GM23248 (cell line): ENCODE measurements at places on chromosomes 5 and 9.

DNA sequence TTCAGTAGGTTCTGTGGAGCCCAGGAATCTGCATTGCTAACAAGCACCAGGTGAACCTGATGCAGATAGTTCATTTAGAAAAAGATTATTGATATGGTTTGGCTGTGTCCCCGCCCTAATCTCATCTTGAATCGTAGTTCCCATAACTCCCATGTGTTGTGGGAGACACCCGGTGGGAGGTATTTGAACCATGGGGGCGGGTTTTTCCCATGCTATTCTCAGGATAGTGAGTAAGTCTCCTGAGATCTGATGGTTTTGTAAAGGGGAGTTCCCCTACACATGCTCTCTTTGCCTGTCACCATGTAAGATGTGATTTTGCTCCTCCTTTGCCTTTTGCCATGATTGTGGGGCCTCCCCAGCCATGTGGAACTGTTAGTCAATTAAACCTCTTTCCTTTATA lies 212.0 kb downstream of the RAB3C start:
- DNase-seq: no peak

- DNase-seq: no peak
These were observed 548 bp downstream of the CDC14B start for GRCh38 chr9:96619124-96619465.

DNA sequence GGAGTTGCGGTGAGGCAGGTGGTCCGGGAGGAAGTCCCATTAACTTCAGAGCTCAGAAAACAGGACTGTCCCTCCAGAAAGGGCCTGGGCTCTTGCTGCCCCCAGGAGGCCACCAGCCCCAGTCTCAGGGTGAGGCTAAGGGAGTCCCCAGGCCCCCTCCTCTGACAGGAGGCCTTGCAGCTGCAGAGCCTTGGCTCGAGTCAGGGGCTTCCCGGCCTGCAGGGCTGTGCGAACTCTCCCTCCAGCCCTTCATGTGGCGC lies 3.2 kb upstream of the STPG3 start:
- no peak for DNase-seq

- no peak for DNase-seq
These were observed 49.4 kb downstream of the POU5F2 start for GRCh38 chr5:93691997-93692396.

GRCh38 chr5:4625206-4625896 lies 514.8 kb upstream of the ADAMTS16 start:
- DNase-seq: no peak

DNA sequence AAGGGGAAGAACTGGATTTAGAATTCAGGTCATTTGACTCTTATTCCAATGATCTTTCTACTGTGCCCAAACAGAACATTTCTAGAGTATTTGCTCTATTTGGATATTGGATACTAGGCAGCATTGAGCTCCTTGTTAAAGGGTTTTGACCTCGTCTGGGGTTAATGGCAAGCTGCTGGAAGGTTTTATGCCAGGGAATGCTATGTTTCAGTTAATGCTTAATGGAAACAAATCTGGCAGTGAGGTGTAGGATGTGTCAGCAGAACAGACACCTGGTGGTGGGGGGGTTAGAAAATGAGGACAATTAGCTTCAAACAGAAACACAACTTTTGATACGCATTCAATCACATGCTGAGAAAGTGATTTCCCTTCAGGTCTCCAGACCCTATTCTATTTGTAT lies 51.5 kb downstream of the AGXT2 start:
- no peak for DNase-seq

DNA sequence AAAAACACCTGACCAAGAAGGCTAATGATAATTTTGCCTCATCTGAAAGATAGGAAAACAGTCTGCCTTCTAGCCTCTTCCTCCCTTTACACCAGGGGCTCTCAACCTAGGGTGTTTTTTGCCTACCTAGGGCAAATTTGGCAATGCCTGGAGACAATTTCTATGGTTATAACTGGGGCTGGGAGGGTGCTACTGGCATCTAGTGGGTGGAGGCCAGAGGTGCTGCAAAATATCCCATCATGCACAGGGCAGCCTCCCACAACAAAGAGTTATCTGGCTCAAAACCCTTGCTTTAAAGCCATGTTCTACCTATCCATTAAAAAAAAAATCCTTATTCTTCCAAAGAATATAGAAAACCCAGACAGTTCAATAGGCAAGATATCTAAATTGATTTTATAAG lies 45.0 kb upstream of the NR3C1 start:
- no peak for DNase-seq

- DNase-seq: peak; percentile 85
These were observed 802 bp downstream of the CCDC107 start for GRCh38 chr9:35658968-35659220.

- DNase-seq: peak; percentile 32
These were observed 4.8 kb downstream of the RECK start for GRCh38 chr9:36041506-36041905.

DNA sequence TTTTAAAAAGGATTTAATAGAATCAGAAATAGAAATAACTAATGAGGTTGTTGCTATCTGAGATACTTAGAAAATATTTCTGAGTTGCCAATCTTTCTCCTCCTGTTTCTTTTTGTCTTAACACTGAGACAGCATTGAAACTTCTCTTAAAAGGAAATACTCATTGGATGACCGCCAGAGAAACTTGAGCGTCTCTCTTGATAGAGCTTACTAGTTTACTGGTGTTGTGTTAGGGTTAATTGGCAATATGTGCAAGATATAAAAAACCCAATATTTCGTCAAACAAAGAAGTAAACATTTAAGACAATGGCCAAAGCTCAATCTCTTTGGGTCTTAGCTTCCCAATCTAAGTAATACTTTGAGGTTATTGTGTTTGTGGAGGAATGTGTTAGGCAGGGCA lies 176.4 kb upstream of the CHD1 start:
- DNase-seq: peak; percentile 8

DNA sequence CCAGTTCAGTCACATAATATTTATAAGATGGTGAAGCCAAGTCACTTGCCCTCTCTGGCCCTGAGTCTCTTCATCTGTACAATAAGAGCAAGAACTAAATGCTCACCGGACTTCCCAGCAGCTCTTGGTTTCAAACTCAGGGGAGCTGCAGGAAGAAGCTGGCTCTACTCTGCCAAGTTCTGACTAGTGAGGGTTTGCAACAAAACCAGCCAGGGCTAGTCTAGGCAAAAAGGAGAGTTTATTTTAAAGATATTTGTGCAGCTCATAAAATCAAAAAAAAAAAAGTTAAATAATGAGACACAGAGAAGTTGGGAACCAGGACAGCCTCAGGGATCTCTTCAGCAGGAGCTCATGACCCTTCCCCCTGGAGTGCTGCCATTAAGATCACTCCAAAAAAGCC lies 107.3 kb downstream of the DOCK2 start:
- peak; percentile 40 for DNase-seq

DNA sequence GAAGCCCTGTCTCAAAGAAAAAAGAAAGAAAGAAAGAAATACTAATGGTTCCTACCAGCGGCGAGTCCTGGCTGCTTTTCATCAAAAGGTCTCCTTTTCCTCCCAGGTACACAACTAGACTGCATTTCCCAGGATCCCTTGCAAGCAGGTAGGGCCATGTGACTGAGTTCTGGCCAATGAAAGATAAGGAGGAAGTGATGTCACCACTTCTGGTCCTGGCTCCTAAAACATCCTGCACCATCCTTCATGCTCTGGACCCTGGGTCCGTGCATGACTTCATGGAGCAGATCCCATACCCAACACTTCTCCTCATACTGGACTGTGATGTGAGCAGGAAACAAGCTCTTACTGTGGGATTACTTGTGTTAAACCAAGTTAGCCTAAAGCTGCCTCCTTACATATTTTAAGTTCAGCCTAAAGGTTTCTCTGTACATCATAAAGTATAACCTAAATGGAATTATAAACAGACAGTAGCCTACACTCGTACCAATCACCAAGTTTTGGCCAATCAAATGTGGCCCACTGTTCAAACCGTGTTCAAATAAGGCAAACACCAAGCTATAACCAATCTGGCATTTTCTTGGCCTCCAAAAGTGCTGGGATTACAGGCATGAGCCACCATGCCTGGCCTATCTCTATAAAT lies 30.2 kb upstream of the FUBP3 start:
- no peak for DNase-seq

GRCh38 chr9:94971378-94972131 lies 245.1 kb downstream of the AOPEP start:
- no peak for DNase-seq

DNA sequence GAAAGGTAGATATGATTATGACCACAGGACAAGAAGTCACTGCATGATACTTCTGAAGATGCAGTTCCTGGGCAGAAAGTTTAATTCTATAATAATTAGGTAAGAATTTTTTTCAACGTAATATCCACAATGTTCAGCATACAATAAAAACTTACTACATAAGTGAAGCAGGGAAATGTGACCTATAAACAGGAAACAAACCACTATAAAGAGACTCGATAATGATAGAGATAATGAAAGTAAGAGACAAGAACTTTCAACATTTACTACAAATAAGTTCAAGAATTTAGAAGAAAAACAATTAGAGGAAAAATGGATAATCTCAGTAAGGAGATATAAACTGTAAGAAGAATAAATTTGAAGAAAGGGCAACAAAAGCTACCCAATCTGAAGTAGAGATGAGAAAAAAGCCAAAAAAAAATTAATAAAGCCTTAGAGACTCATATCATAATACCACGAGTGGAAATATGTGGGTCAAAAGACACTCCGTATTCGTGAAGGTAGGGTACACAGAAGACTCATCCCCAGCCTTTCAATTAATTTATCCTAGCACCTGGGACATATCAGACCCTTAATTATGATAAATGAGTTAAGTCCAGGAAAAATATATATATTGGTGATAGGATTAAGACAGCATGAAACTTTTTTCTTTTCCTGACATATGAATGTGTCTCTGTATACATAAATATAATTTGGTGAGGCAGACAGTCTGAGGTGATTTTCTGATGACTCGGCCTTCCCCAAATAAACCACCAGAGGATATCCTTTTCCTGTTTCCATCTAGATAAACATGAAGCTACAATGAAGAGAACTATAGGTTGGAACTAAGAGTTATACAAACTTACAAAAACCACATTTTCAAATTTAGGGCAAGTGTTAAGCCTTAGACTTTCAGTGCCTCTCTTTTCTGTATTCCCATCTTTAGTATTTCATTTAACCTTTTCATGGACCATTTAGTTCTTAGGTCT lies 120.4 kb downstream of the RAPGEF6 start:
- peak; percentile 32 for DNase-seq

DNA sequence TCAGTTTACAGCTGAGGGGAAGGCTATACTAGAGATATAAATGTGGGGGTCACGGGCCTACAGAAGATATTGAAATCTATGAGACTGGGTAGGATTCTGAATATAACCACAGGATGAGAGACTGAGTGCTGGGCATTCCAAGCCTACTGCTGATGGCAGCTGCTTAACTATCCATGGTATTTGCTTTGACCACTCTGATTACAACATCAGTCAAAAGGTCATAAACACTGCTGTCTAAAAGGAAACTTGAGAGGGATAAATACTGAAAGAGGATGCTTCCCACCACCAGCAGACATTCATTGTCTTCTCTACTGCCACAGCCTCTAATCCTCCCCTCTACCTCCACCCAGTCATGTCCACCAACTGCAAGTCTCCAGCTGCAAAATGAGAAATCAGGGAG lies 3.8 kb downstream of the ZNF622 start:
- DNase-seq: peak; percentile 83

- DNase-seq: no peak
These were observed 34.4 kb upstream of the NSMF start for GRCh38 chr9:137493364-137494103.

- DNase-seq: no peak
These were observed 30.4 kb downstream of the FBXO4 start for GRCh38 chr5:41955432-41956024.

- DNase-seq: no peak
These were observed 8.5 kb upstream of the ORM1 start for GRCh38 chr9:114314256-114314867.

DNA sequence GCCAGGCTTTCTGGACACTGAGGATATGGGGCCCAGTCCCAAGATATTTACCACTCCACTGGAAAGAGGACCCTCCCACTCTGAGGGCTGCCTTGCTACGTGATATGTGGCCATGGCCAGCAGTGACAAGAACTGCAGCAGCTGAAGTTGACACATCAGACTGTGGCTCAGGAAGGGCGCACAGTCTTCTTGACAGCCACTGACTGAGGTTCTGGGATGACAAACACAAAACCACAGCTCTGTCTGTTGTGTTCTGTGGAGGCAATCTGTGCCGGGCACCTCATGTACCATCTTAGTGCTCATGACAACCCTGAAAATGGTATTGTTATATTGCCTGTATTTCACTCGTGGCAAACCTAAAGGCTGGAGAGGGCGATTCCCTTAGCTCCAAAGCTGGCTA lies 16.9 kb downstream of the FSTL4 start:
- DNase-seq: no peak

DNA sequence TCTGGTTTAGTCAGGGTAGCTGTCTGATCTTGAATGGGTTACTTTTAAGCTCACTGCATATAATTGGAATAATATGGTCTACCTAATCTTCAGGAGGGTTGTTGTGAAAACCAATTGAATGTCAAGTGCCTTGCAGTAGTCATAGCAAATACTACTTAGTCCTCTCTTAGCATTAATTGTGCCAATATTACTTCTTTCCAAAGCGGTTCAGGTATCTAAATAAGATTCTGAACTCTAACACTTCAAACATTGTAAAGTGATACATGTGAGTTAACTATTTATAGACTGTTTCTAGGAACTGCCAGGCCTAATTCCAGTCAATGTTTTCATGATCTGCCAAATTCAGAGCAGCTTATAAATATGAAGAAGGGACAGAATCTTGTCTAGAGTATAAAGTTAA lies 140.2 kb downstream of the SH3GL2 start:
- DNase-seq: no peak

GRCh38 chr9:134204991-134205578 lies 40.7 kb upstream of the RNU6ATAC start:
- peak; percentile 49 for DNase-seq

GRCh38 chr9:136759001-136759400 lies 958 bp upstream of the LCN8 start:
- DNase-seq: no peak

GRCh38 chr5:72172786-72173185 lies 65.5 kb downstream of the MAP1B start:
- DNase-seq: no peak

GRCh38 chr5:143134900-143135299 lies 268.6 kb downstream of the NR3C1 start:
- no peak for DNase-seq

- DNase-seq: no peak
These were observed 119.5 kb upstream of the TRPC7 start for GRCh38 chr5:136484808-136485325.

GRCh38 chr9:112063151-112063550 lies 111.9 kb downstream of the SUSD1 start:
- peak; percentile 31 for DNase-seq

DNA sequence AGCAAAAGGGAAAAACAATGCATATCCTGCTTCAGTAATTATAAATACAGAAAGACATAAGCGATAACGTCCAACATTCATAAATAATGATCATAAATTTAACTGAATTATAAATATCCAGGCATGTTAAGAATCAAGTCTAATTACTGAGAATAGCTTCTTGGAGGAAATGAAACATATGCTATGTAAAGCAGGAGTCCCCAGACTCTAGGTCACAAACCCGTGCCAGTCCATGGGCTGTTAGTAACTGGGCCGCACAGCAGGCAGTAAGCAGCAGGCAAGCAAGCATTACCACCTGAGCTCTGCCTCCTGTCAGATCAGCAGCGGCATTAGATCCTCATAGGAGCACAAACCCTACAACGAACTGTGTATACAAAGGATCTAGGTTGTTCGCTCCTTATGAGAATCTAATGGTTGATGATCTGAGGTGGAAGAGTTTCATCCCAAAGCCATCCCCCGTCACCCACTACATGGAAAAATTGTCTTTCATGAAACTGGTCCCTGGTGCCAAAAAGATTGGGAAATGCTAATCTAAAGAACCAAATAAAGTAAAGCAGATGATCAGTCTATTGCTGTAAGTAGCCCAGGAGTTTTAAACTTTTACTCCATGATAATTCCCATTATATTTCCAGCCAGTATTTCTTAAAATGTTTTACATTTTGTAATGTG lies 50.4 kb downstream of the CERT1 start:
- DNase-seq: peak; percentile 21
